T-cell (primary cell): ENCODE measurements at places on chromosomes 3 and 15. TPM values are rescaled to one million over a fixed set of nuclear protein-coding genes. Genes with fewer than 3 reads are reported as not detected.

DNA sequence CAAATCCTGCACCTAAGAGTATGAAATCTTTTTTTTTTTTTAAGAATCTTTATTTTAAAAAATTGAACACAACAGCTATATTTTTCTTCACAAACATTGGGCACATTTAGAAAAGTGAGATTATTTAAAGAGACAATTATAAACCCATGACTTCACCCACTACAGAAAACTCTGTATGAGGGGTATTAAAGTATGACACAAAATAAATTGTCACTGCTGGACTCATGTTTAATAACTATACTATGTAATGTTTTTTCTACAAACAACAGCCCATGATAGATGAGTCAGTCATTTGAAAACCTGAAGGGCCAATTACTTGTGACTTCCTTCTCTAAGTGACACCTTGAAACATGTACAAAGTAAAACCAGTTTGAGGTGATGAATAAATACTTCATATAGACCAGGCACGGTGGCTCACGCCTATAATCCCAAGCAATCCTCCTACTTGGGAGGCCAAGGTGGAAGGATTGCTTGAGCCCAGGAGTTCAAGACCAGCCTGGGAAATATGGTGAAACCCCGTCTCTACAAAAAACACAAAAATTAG lies 36.0 kb downstream of the AQR start:
- H3K4me1 ChIP-seq = no peaks in the 10 kb centered on the region
- peaks cover 4% of the 10 kb centered on the region for H3K36me3 ChIP-seq
- no peak for DNase-seq

- no peak overlapping the region for H3K27ac ChIP-seq
- no peak for DNase-seq
- H3K4me1 ChIP-seq = no peaks in the 10 kb centered on the region
- H3K36me3 ChIP-seq = peaks cover 78% of the 10 kb centered on the region
- H3K27me3 ChIP-seq = no peaks in the 10 kb centered on the region
Measured at GRCh38 chr3:52402101-52402521, 42.8 kb downstream of the SEMA3G start.

The SENP8 gene
- 1.6 TPM for total RNA-seq

GRCh38 chr3:17672506-17672905 lies 69.9 kb downstream of the TBC1D5 start:
- no peaks in the 10 kb centered on the region for H3K27me3 ChIP-seq
- no peak overlapping the region for H3K27ac ChIP-seq
- no peak for DNase-seq
- H3K36me3 ChIP-seq = no peaks in the 10 kb centered on the region
- H3K4me3 ChIP-seq = no peak overlapping the region
- H3K4me1 ChIP-seq = no peaks in the 10 kb centered on the region

DNA sequence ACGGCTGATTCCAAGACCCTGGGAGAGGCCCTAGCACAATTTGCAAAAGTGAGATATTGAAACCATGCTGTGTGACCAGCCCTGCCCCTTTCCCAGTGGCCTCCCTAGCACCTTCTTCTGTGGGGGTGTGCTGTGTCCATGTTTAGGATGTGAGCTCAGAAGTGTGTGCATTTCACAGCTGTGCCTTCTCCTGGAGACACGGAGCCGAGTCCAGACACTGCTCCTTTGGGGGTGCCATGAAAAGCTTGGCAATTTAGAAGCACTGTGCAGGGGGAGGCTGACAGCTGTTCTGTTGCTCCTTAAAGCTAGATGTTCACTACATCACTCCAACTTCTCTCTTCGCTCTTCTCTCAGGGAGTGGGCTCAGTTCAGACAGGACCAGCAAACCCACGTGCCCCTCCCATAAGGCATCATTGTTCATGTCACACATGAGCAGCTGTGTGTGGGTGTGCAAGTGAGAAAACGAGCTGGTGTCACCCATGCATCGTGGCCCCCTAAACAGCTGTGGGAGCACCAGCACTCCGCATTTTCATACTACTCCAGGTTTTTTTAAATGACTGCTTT lies 492.6 kb downstream of the GABRG3 start:
- H3K36me3 ChIP-seq = no peaks in the 10 kb centered on the region
- H3K27me3 ChIP-seq = no peaks in the 10 kb centered on the region
- no peak overlapping the region for H3K27ac ChIP-seq
- no peak overlapping the region for H3K4me3 ChIP-seq

- H3K4me3 ChIP-seq = no peak overlapping the region
- no peaks in the 10 kb centered on the region for H3K4me1 ChIP-seq
- no peak for DNase-seq
- no peak overlapping the region for H3K27ac ChIP-seq
- H3K27me3 ChIP-seq = peaks cover 2% of the 10 kb centered on the region
Measured at GRCh38 chr15:35014241-35014640, 26.2 kb upstream of the ZNF770 start.

The MPI gene
- total RNA-seq = 69.4 TPM

GRCh38 chr3:24225385-24225950 lies 269.2 kb downstream of the THRB start:
- no peak overlapping the region for H3K4me3 ChIP-seq
- no peak for DNase-seq
- H3K27ac ChIP-seq = no peak overlapping the region
- H3K27me3 ChIP-seq = no peaks in the 10 kb centered on the region

GRCh38 chr3:59101231-59101736 lies 51.5 kb upstream of the CFAP20DC start:
- no peak overlapping the region for H3K4me3 ChIP-seq
- H3K27me3 ChIP-seq = no peaks in the 10 kb centered on the region
- DNase-seq = no peak
- H3K4me1 ChIP-seq = no peaks in the 10 kb centered on the region
- no peaks in the 10 kb centered on the region for H3K36me3 ChIP-seq

GRCh38 chr3:2423143-2423542 lies 324.5 kb downstream of the CNTN4 start:
- DNase-seq = no peak
- H3K4me3 ChIP-seq = no peak overlapping the region
- no peak overlapping the region for H3K27ac ChIP-seq
- H3K4me1 ChIP-seq = no peaks in the 10 kb centered on the region
- no peaks in the 10 kb centered on the region for H3K27me3 ChIP-seq

GRCh38 chr3:113495035-113495434 lies 19.9 kb downstream of the SPICE1 start:
- no peaks in the 10 kb centered on the region for H3K27me3 ChIP-seq
- H3K27ac ChIP-seq = no peak overlapping the region
- H3K4me3 ChIP-seq = no peak overlapping the region
- DNase-seq = peak; percentile 18
- no peaks in the 10 kb centered on the region for H3K4me1 ChIP-seq

The UTS2B gene
- not detected for total RNA-seq

- no peaks in the 10 kb centered on the region for H3K27me3 ChIP-seq
- DNase-seq = no peak
- H3K4me3 ChIP-seq = no peak overlapping the region
- no peaks in the 10 kb centered on the region for H3K4me1 ChIP-seq
- H3K27ac ChIP-seq = no peak overlapping the region
Measured at GRCh38 chr3:187838016-187838540, 92.8 kb upstream of the BCL6 start.

- no peak overlapping the region for H3K4me3 ChIP-seq
- no peak for DNase-seq
- no peak overlapping the region for H3K27ac ChIP-seq
- no peaks in the 10 kb centered on the region for H3K27me3 ChIP-seq
Measured at GRCh38 chr3:195182470-195182795, 88.5 kb downstream of the XXYLT1 start.

DNA sequence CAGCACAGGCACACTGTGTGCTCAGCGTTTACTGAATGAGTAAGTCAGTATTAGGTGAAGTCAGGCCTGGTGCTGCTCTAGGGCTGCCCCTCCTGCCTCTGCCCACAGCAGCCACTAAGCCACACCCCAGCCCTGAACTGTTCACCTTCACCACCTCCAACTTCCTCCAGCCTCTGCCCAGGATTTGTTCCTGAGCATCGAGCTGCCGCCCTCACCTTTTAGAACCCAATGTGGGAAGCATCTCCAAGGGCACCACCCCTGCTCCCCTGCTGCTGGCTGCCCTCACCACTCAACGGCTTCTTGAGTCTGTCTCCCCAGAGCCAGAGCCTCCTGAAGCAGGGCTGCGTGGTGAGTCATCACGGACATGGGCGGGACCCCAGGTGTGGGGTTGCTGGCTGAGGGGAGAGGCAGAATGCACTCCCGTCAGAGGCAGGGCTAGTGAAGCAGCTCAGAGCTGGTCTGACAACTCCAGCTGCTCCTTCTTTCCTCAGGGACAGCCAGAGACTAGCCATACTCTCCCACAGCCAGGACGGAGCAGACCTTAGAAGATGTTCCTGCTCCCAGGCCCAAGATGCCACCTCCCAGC lies 5.8 kb downstream of the HYAL2 start:
- DNase-seq = peak; percentile 45
- H3K27me3 ChIP-seq = no peaks in the 10 kb centered on the region
- H3K4me1 ChIP-seq = peaks cover 57% of the 10 kb centered on the region
- H3K36me3 ChIP-seq = no peaks in the 10 kb centered on the region

GRCh38 chr3:188434594-188434993 lies 280.6 kb downstream of the LPP start:
- H3K4me1 ChIP-seq = peaks cover 6% of the 10 kb centered on the region
- no peak overlapping the region for H3K4me3 ChIP-seq
- H3K36me3 ChIP-seq = no peaks in the 10 kb centered on the region
- no peaks in the 10 kb centered on the region for H3K27me3 ChIP-seq
- no peak for DNase-seq

- no peak for DNase-seq
- H3K4me3 ChIP-seq = no peak overlapping the region
- peaks cover 2% of the 10 kb centered on the region for H3K36me3 ChIP-seq
- H3K27me3 ChIP-seq = no peaks in the 10 kb centered on the region
- H3K4me1 ChIP-seq = peaks cover 19% of the 10 kb centered on the region
- no peak overlapping the region for H3K27ac ChIP-seq
Measured at GRCh38 chr15:90959894-90960293, 5.2 kb downstream of the RCCD1 start.

DNA sequence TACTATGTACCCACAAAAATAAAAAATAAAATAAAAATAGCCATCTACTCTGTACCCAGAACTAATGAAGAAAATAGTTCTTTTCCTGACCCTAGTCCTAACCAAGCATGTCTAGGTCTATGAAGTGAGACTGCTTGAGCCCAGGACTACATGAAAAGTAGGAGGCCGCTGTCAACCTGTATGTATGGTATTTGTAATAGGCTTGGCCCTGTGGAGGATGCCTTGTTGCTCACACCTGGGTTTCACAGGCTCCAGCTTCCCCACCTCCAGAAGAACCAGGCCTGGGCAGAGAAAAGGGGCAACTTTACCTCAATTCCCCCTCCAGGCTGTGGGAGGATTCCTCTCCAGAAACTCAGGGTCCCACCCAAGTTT lies 6.8 kb upstream of the PKM start:
- no peak overlapping the region for H3K4me3 ChIP-seq
- H3K36me3 ChIP-seq = peaks cover 22% of the 10 kb centered on the region
- peaks cover 5% of the 10 kb centered on the region for H3K4me1 ChIP-seq

GRCh38 chr15:35871282-35871681 lies 325.3 kb upstream of the DPH6 start:
- H3K4me3 ChIP-seq = no peak overlapping the region
- H3K27ac ChIP-seq = no peak overlapping the region
- H3K4me1 ChIP-seq = no peaks in the 10 kb centered on the region
- no peaks in the 10 kb centered on the region for H3K36me3 ChIP-seq
- no peaks in the 10 kb centered on the region for H3K27me3 ChIP-seq

DNA sequence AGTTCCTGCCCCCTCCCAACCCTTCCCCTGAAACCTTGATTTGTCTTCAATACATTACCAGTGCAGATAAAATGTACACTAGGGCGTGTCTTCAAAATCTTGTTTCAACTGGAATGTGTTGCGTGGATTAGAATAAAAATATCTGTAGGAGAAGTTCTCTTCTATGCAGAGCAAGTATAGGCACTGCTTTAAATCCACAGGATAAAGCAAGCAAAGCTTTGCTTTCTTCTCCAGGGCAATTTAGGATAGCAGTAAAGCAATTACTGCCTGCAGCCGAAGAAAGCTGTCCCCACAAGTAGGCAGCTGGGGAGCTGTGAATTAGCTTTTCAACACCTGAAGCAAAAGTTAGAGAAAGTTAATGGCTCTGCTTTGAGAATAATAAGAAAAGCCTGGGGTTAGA lies 329.7 kb upstream of the KCNMB2 start:
- H3K27ac ChIP-seq = no peak overlapping the region
- H3K36me3 ChIP-seq = no peaks in the 10 kb centered on the region
- H3K4me1 ChIP-seq = no peaks in the 10 kb centered on the region
- H3K27me3 ChIP-seq = peaks cover 2% of the 10 kb centered on the region
- H3K4me3 ChIP-seq = no peak overlapping the region
- no peak for DNase-seq

- H3K4me1 ChIP-seq = no peaks in the 10 kb centered on the region
- DNase-seq = no peak
Measured at GRCh38 chr3:131284302-131284701, 97.3 kb upstream of the NUDT16 start.

The COL6A5 gene
- not detected for total RNA-seq

- no peak for DNase-seq
- peak overlapping the region; percentile 43 for H3K27ac ChIP-seq
- H3K4me3 ChIP-seq = no peak overlapping the region
- H3K4me1 ChIP-seq = peaks cover 7% of the 10 kb centered on the region
- H3K36me3 ChIP-seq = no peaks in the 10 kb centered on the region
Measured at GRCh38 chr3:149277331-149277813, 55.7 kb upstream of the CP start.

DNA sequence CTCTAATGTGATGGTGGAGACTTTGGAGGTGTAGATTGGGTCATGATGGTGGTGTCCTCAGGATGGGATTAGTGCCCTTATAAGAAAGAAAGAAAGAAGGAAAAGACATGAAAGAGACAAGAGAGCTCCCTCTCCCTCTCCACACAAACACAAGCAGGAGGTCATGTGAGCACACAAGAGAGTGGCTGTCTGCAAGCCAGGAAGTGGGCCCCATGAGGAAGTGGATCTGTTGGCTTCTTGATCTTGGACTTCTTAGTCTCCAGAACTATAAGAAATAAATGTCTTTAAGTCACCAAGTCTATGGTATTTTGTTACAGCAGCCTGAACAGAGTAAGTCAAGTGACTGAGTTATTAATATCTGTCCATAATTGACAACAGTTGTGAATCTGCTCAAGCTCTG lies 17.1 kb downstream of the IQCB1 start:
- no peak overlapping the region for H3K4me3 ChIP-seq
- H3K27me3 ChIP-seq = no peaks in the 10 kb centered on the region
- peaks cover 3% of the 10 kb centered on the region for H3K4me1 ChIP-seq
- no peak overlapping the region for H3K27ac ChIP-seq

DNA sequence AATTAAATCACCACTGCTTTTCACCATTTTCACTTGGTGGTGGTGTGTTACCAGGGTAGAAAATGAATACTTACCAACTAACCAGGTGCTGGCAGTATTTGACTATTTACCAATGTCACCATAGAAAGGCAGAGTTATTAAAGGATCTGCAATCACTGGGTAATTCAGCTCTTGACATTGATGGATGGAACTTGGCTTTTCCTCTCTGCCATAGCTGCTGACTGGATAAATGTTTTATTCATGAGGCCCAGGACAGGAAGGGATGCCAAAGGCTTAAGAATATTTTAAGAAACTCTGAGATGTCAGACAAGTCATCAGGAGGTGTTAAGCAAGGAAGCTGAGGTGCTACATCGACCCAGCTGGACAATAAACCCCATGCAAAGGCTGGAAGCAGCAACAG lies 495.5 kb upstream of the CFAP20DC start:
- no peak for DNase-seq
- peaks cover 10% of the 10 kb centered on the region for H3K4me1 ChIP-seq
- no peaks in the 10 kb centered on the region for H3K36me3 ChIP-seq
